NCI-H187 treated with DMSO at 0.1 percent for 48 hours (cell line): ENCODE measurements at places on chromosomes 11 and 22.

DNA sequence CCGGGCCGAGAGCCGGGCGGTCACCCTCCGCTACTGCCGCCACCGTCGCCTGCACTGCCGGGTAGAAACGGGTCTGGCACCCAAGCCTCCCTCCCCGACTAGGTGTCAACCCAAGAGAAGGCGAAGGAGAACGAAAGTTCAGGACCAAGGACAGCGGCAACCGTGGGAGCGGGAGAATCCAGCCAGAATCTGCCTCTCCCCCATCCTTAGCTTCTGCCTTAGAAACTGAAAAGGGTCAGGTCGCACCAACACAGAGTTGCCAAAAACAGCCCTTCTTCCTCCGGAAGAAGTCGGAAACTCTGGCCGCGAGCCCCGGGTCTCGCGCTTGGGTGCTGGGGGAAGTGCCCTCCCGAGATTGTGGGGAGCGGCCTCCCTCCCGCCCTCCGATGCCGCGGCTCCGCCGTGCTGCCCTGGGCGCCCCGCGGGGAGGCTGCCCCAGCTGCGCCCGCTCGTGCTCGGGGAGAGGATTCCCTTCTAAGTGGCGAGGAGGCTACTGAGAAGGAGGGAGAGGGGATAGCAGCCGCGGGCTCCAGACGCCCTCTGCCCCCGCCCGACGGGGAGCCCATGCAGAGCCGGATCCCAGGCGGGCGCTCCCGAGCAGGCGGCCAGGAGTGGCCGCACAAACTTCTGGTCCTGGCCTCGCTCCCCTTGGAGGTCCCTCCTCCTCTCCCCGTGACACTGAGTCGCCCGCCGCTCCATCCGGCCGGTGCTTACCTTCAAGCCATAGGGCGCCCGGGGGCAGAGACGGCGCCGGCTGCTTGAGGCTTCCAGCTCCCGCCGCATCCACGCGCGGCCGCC, 637 bp downstream of the DRD2 start:
- no peak for DNase-seq

GRCh38 chr22:20885017-20885556, 26.3 kb downstream of the SNAP29 start:
- DNase-seq: no peak

GRCh38 chr11:114211444-114212121, 84.6 kb upstream of the NNMT start:
- DNase-seq: no peak

GRCh38 chr22:46363611-46364321, 28.3 kb downstream of the TRMU start:
- DNase-seq: no peak

DNA sequence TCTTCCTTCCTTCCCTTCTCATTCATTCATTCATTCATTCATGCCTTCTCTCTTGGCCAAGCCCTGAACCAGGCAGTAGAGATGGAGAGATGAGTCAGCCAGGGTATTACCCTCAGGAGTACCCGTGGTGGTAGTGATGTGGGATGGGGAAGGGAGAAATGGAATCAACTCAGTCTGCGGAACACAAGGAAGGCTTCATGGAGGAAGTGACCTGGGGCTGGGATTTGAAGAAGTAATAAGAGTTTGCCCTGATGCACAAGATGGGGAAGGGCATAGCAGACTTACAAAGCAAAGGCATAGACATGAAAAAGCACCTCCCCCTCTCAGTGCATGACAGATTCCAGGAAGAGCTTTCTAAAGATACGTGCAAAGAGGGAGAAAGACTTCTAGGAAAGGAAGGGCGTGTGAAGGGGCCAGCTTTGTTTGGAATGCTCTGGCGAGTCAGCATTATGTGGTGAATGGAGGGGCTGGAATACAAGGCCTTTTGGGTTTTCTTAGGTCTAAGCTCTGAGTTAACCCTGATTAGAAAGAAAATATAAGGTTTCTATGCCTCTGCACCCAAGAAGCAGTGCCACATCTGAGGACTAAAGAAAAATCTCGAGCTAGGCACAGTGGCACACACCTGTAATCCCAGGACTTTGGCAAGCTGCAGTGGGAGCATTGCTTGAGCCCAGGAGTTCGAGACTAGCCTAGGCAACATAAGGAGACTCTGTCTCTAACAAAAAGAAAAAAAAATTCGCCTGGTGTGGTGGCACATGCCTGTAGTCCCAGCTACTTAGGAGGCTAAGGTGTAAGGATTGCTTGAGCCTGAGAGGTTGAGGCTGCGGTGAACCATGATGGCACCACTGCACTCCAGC, 36.4 kb upstream of the ACER3 start:
- no peak for DNase-seq

- DNase-seq: no peak
Observed at GRCh38 chr11:1123970-1124369, 33.8 kb upstream of the MUC5AC start.

DNA sequence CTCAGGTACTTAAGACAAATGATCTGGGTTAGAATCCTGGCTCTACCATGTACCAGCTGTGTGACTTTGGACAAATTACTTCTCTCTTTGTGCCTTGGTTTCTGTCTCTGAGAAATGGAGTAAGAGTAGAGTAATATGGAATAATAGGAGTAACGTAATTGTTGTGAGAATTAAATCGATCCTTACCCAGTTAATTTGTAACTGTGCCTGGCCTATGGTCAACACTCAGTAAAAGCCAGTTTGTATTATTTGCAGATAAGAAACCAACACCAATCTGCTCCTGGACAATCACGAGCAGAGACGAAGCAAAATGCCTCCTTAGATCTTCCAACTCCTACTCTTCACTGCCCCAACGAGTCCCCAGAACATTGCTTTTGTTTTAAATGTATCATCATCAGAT, 266.7 kb downstream of the DCDC1 start:
- no peak for DNase-seq

DNA sequence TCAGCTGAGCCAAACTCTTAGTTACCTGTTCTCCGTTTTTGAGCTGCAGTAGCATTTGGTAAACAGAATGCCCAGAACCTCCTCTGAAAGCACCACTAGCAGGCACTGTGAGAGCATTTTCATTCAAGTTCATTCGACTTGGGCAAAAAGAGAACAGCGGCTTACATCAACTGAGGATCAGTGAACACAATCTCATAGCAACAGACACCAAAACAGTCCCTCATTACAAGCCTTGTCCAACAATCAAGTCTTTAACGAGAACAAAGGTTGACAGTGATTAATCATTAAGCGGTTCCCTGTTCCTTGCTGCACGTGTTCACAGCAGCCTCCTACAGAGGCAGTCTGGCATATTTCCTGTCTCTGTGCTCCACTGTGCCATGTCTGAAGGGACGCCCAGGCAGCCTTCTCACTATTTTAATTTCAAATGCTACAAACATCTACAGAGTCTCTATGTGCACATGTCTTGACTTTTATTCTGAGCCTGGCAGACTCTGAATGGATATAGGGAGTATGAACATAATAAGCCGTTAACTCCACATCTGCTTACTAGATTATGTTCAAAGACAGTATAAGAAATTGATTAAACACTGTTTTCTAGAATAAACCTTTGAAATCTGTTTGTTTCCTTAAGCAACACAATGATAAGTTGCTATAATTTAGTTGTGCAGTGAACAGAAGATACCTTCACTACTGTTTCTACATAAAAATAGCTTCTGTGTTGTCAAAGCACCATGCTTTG, 88.3 kb upstream of the MTMR2 start:
- no peak for DNase-seq

GRCh38 chr11:64848826-64849597, 4.6 kb upstream of the CDC42BPG start:
- no peak for DNase-seq

DNA sequence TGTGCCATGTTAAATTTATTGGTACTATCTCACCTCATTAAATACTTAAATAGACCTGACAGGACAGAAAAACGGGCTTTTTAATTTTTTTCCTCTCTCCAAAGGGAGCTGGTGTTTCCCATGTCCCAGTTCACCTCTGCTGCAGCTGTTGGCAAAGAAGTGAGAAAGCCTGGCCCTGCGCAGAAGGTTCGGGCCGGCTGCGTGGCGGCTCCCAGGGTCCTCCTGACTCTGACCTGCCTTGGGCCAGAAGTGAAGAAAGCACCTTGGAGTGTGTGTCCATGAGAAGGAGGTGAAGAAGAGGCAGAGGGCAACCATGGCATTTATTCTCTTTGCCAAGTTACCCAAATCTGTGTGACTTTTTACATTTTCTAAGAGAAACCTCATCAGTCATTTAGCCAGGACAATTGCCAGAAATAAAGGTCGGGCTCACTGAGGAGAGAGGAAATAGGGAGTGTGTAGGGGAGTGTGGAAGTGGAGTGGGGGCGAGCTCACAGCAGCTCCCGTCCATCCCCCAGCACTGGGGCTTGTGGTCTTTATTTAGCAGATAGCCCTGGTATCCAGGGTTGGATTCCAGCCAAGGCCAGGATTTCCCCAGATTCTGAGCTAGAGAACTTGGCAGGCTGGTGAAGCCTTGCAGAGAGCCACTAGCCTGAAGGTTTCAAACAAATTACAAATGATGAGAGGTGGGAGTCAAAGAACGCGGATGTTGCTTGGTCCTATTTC, 102.4 kb upstream of the CADM1 start:
- no peak for DNase-seq

DNA sequence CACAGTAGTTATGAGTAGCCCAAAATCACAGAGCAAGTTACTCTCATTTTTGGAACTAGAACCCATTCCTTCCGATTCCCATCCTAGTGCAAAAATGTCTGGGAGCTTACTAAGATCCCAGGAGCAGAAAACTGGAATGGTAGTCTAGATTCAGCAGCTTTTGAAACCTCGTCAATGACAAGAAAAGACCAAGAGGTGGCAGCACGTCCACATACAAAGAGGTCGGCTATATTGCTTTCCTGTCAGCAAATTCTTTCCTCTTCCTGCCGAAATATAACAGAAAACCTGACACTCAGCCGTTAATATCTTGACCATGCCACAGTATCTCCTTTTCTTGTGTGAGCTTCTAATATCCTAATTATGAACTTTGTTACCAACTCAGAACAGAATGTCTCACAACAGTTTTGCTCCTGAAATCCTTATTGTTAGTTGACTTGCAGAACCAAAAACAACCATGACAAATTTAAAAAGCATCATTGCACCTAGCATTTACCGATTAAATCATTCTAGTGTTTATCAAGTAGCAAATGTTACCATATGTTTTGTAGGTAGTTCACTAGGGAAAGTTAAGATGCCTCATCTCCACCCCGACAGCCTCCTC, 92.8 kb upstream of the OR9G4 start:
- DNase-seq: no peak

- no peak for DNase-seq
Observed at GRCh38 chr11:9947231-9947864, 283.5 kb downstream of the SWAP70 start.

GRCh38 chr11:120658071-120658423, 146.5 kb downstream of the GRIK4 start:
- DNase-seq: no peak

- no peak for DNase-seq
Observed at GRCh38 chr11:62654297-62654696, 1.2 kb upstream of the INTS5 start.

DNA sequence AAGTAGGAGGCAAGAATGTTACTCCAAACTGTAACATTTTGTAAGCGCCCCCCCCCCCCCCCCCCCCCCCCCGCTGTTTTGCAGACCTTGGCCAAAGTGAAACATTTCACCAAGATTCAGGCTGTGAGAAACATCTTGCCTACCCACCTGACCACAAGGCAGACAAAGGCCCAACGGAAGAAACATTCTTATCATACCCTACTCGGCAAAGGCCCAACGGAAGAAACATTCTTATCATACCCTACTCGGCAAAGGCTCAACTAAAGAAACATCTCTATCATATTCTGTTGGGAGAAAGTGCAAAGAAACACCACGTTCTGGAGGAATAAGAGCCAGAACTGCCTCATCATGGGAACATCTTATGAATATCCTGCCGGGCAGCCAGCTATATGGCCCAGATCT, 117.1 kb downstream of the JRKL start:
- DNase-seq: no peak

DNA sequence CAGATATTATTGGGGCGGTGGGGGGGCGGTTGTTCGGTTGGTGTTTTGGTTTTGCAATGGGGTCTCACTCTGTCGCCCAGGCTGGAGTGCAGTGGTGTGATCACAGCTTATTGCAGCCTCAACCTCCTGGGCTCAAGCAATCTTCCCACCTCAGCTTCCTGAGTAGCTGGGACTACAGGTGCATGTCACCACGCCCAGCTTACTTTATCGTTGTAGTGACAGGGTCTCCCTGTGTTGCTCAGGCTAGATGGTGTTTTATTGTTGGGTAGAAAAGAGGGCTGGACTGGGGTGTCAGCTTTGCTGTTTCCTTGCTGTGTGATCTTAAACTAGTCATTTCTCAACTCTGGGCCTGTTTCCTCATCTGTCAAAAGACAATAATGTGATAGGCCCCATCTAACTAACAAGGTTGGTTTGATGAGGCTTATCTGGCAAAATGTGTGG, 17.5 kb upstream of the MYH9 start:
- no peak for DNase-seq

DNA sequence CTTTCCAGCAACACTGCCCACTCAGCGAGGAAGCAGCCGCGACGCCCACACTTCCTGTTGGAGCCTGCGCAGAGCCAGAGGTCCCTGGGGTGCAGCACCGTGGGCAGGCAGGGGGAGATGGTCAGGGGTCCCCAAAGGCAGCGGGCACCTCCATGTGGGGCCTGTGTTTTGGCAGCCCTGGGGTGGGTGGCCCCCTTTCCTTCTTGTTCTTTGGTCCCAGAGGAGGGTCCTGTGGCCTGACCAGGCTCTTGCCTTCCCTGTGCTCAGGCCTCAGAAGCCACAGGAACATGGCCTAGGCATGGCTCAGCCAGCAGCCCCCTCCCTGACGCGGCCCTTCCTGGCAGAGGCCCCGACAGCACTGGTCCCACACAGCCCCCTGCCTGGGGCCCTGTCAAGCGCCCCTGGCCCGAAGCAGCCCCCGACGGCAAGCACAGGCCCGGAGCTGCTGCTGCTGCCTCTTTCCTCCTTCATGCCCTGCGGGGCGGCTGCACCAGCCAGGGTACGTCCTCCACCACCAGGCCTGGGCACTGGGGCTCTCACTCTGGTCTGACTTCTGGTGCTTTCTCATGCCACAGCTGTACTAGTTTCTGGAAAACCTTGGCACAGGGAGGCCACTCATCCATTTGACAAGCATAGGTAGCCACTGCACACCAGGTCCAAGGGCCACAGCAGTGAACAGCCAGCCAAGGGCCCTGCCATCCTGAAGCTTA, 47.1 kb downstream of the PISD start:
- DNase-seq: no peak

- DNase-seq: no peak
Observed at GRCh38 chr11:1641096-1641495, 11.5 kb downstream of the KRTAP5-5 start.

GRCh38 chr22:42329504-42329903, 59.1 kb upstream of the TCF20 start:
- no peak for DNase-seq

- DNase-seq: no peak
Observed at GRCh38 chr22:30874431-30875370, 93.9 kb downstream of the MORC2 start.
